ENCODE measurements at places on chromosomes 4 and X.

DNA sequence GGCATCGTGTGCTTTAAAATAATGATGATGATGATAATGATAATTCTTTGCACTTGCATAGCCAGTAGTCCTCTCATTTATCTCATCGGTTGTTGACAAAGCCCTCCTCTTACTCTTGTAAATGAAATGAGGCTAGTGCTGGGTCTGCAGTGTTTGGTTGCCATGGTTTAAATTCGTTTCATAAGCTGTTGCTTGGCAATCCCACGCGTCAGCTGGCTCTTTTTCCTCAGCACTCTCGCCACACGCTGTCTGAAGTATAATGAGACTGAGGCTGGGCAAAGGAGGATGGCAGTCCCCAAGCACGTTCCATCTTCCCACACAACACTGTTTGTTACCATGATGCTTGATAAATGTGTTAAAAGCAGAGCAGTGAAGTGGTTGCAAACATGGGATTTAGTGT lies 15.5 kb downstream of the PAGE4 start:
- no peak for DNase-seq

DNA sequence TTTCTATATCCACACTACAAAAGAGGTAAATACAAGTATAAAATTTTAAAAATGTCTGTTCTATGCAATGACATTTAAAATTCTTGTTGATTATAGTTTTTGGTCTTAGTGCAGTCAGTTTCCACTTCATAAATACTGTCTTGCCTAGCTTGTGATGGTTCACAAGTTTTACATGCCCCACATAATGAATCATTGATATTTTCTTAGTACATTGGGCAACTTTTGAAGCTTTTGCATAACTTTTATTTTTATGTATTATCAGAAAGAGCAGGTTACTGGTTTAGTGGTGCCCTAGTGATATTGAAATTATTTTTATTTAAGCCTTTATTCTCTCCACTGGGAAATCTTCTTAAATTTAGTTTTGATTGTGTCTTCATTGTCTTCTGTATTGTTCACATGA lies 388.0 kb downstream of the CCSER1 start:
- no peak for DNase-seq

- DNase-seq, result no peak
These were observed 37.4 kb upstream of the NDST3 start for GRCh38 chr4:117996891-117997290.

DNA sequence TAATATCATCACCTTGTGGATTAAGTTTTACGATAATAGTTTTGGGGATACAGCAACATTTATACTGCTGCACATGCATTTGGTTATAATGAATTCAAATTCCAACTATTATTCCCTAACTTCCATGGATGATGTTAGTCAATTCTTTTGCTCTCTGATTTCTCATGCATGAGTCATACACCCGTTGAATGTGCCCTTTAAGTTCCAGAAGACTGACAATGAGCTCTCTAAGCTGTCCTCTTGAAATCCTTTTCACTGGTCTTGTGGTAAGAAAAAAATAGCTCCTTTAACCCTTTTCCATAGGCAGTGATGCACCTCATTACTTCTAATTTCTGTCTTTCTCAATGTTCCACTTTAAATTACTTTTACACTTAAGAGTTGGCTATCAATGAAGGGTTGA lies 1095.2 kb upstream of the POU3F4 start:
- DNase-seq, result peak; percentile 52

- DNase-seq, result no peak
These were observed 259.8 kb downstream of the NR3C2 start for GRCh38 chr4:148182230-148182911.

All from HT1080 (cell line).